ENCODE measurements at places on chromosomes 16 and 17.

GRCh38 chr16:19822533-19822932, 62.1 kb downstream of the GPRC5B start:
- no peak for DNase-seq

DNA sequence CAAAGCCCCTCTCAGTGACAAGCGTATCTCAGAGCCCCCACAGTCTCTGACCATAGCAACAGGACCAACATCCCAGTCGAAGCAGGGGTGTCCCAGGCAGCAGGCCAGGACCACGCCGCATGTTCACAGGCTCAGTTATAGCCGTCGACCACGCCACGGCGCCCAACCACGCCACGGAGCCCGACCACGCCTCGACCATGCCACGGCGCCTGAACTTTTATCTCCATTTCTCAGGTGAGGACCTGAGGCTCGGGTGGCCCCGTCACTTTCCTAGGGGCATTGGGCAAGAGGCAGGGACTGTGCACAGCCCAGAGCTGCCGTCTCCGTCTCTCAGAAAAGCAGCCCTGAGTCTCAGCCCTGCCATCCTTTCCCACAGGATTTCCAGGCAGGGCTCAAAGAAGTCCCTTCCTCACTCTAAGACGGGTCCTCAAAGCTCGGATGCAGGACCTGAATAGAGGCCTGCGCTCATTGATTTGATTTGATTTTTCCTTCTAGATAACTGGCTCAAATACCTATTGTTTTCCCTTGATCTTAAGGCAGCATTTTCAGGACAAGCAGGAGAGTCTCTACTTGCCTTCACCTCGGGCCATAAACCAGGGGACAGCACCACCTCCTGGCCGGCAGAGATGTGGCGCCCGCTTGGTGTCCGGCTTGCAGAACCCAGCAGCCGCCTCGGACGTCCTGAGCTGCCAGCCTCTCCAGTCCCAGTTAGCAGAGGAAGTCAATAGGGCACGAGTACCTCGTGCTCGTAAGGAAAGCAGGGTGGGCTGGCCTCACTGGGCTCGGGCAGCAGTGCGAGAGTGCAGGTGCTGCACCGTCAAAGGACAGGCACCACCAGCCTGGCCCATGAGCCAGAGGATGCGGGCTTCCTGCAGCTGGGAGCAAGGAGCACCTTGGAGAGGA, 38.8 kb downstream of the C16orf95 start:
- DNase-seq: peak; percentile 51

- DNase-seq: no peak
Observed at GRCh38 chr16:88130681-88131080, 179.4 kb downstream of the BANP start.

DNA sequence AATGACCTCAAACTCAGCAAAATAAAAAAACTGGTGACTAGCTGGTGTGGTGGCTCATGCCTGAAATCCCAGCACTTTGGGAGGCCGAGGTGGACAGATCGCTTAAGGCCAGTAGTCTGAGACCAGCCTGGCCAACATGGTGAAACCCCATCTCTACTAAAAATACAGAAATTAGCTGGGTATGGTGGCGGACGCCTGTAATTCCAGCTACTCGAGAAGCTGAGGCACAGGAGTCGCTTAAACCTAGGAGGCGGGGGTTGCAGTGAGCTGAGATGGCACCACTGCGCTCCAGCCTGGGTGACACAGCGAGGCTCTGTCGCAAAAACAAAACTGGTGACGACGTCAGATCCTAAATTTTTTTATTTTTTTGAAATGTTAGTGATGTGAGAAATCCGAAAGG, 82.6 kb upstream of the TOB1 start:
- DNase-seq: no peak

DNA sequence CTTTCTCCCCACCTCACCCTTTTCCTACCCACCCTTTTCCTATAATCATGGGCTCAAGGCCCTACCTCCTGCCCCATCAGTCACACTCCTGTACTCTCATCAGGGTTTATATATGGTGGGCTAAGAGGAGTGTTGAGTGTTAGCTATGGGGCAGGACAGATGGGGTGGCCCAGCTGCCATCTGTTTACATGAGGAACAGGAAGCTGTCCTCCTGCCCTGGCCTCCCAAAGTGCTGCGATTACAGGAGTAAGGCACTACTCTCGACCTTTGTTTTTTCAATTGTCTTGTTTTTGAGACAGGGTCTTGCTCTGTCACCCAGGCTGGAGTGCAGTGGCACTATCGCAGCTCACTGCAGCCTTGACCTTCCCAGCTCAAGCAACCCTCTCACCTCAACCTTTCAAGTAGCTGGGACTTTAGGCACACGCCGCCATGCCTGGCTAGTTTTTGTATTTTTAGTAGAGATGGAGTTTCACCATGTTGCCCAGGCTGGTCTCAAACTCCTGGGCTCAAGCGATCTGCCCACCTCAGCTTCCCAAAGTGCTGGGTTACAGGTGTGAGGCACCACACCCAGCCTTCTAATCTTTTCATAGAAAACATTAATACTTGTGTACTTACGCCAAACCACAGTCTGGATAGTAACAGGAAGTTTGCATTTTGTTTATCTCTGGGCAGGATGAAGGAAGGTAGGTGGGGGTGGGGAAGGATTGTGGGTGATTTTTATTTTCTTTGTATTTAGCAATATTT, 1.6 kb downstream of the TRADD start:
- peak; percentile 17 for DNase-seq

Data from OCI-M1 (cell line).